ENCODE measurements at places on chromosomes 13 and 19.
A peak's percentile ranks its signal among the peaks of the same experiment; 100 is the strongest.

DNA sequence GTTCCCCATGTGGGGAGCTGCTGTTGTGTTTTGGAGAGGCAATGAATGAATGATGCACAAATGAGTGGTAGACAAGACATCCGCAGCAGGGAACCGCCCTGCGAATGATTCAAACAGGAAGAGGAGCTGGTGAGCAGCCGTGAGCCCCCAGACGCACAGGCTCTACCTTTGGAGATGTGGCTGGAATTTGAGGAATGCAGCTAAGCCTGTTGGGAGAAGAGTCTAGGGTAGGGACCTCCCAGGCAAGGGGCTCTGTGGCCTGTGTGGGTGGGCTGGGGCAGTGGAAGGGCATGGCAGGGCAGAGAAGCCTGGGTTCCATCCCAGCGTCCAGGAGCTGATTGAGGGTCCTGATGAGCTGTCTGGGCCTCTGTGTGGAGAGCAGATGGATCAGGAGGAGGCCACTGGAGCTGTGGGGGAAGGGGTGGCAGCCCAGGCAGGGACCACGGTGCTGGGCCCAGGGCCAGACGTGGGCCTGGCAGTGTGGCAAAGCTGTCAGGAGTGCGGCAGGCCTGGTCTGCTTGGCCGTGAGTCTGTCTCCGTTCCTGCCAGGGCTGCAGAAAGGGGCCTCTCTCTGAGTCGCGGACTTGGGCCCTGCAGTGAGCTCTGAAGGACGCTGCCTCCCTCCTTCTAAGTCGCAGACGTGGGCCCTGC, 41.8 kb upstream of the DCUN1D2 start:
- DNase-seq = no peak
- H3K4me3 ChIP-seq = no peak overlapping the region
- no peaks in the 10 kb centered on the region for H3K4me1 ChIP-seq
- H3K36me3 ChIP-seq = peaks cover 22% of the 10 kb centered on the region
- H3K27me3 ChIP-seq = no peaks in the 10 kb centered on the region

DNA sequence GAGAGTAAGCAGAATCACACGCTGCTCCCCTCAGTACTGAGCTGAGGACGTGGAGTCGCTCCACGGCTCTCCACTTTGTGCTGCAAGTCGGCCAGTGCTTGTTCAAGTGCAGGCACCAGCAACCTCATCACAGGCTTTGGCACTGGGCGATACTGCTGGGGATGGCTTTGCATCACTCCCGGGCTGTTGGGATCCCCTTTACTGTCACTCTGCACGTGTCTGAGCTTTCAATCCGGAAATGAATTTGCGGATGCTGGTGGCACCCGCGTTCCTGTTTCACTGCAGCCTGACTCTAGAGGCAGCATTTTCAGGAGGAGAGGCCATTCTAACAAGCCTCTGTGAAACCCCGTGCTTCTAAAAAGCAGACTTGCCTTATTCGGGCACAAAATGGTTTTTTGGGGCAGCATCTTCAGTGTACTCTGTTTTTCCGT, 19.1 kb downstream of the SMARCA4 start:
- H3K36me3 ChIP-seq = peaks cover 6% of the 10 kb centered on the region
- H3K27ac ChIP-seq = peak overlapping the region; percentile 11
- DNase-seq = peak; percentile 52

GRCh38 chr13:20285530-20285929, 53.4 kb upstream of the GJB6 start:
- no peak overlapping the region for H3K27ac ChIP-seq
- no peak for DNase-seq
- H3K27me3 ChIP-seq = no peaks in the 10 kb centered on the region
- H3K36me3 ChIP-seq = peaks cover 5% of the 10 kb centered on the region
- no peak overlapping the region for H3K4me3 ChIP-seq

GRCh38 chr19:19261350-19262189, 11.5 kb downstream of the TM6SF2 start:
- H3K36me3 ChIP-seq = no peaks in the 10 kb centered on the region
- no peak overlapping the region for H3K27ac ChIP-seq
- H3K4me3 ChIP-seq = no peak overlapping the region
- H3K4me1 ChIP-seq = peaks cover 10% of the 10 kb centered on the region
- peak; percentile 32 for DNase-seq

DNA sequence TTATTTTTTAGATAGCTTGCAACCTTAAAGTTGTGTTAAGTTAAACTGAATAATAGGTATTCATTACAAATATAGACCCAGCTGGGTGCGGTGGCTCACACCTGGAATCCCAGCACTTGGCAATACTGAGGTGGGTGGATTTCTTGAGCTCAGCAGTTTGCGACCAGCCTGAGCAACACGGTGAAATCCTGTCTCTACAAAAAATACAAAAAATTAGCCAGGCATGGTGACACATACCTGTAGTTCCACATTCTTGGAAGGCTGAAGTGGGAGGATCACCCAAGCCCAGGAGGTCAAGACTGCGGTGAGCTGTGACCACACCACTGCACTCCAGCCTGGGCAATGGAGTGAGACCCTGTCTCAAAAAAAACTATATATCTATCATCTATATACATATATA, 386.5 kb downstream of the PCDH17 start:
- no peaks in the 10 kb centered on the region for H3K4me1 ChIP-seq
- H3K27me3 ChIP-seq = no peaks in the 10 kb centered on the region
- no peak overlapping the region for H3K4me3 ChIP-seq

DNA sequence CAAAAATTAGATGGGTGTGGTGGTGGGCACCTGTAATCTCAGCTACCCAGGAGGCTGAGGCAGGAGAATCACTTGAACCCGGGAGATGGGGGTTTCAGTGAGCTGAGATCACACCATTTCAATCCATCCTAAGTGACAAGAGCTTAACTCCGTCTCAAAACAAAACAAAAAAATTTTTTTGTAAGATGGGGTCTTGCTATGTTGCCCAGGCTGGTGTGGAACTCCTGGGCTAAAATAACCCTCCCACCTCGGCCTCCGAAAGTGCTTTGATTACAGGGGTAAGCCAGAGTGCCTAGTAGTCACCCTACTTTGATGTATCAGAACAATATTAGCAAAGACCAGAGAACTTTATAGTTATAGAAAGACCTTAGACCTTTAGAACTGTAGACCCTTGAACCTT, 7.9 kb downstream of the SPTBN4 start:
- H3K27ac ChIP-seq = no peak overlapping the region
- H3K4me3 ChIP-seq = no peak overlapping the region
- H3K36me3 ChIP-seq = no peaks in the 10 kb centered on the region
- peaks cover 1% of the 10 kb centered on the region for H3K27me3 ChIP-seq

DNA sequence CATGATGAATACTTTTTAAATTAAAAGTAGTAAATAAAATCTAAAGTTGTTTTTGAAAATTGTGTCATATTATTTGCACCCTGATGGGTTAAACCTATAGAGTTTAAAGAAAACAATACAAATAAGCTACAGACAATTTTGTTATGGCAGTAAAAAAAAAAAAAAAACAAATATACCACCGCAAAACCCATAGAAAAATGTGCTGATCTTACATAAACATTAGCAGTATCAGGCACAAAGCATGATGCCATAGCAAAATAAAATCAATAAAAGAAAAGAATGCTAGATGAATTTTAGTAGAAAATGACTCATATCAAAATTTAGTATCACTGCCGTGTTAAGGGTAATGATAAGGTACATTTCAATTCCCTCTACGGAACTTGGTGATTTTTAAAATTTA, 826.0 kb downstream of the SLITRK1 start:
- no peak overlapping the region for H3K4me3 ChIP-seq
- DNase-seq = no peak
- H3K27ac ChIP-seq = no peak overlapping the region
- no peaks in the 10 kb centered on the region for H3K4me1 ChIP-seq
- no peaks in the 10 kb centered on the region for H3K36me3 ChIP-seq

- H3K4me3 ChIP-seq = no peak overlapping the region
- H3K36me3 ChIP-seq = no peaks in the 10 kb centered on the region
- H3K27ac ChIP-seq = no peak overlapping the region
- H3K27me3 ChIP-seq = no peaks in the 10 kb centered on the region
These were observed 63.5 kb upstream of the HMGB1 start for GRCh38 chr13:30529085-30529834.
